ENCODE measurements at places on chromosomes 2 and 18.

DNA sequence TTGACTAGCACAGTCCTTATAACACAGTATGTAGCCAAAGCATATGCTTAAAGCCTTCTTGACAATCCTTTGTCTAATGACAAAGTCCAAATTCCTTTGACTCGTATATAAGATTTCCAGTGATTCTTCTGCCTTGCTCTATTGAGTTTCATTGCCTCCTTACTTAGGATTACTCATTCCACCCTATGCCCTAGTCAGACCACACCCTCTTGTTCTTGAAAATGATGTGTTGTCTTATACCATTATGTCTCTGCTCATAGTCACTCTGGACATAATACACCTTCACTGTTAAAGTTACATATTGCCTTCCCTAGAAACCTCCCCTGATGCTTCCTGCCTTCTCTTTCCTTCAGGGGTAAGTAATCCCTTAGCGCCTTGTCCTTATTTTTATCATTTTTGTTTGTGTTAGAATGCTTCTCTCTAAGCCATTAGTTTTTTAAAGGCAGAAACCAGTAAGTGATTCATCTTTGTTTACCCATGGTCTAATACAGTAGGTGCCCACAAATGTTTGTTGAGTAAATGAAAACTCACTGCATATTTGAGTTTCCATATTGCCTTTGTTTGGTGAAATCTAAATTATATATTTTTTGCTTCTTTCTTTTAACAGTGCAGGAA is 19.3 kb downstream of the GPD2 start:
- H3K27me3 ChIP-seq: no peaks in the 10 kb centered on the region
- peaks cover 18% of the 10 kb centered on the region for H3K4me1 ChIP-seq
- no peaks in the 10 kb centered on the region for H3K36me3 ChIP-seq
- DNase-seq: no peak
- no peak overlapping the region for H3K27ac ChIP-seq

DNA sequence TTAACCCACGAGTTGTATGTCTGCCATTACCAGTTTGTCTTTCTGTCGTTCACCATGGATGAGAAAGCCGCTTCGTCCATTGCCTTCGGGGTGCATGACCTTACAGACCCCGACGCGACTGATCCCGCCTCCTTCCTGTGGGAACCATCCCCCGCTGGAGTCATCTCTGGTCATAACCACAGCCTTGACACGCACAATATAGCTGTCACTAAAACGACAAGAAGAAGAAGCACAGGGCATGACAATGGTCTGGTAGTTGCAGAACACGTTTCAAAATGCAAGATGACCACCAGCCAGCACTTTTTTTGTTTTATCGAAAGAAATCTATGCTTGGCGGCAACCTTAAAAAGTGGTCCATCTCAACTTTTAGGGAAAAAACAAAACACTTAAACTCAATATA is 87.7 kb downstream of the SPRED2 start:
- no peak overlapping the region for H3K4me3 ChIP-seq
- no peak overlapping the region for H3K27ac ChIP-seq
- DNase-seq: no peak
- peaks cover 1% of the 10 kb centered on the region for H3K4me1 ChIP-seq
- H3K36me3 ChIP-seq: no peaks in the 10 kb centered on the region

- H3K27me3 ChIP-seq: no peaks in the 10 kb centered on the region
- H3K27ac ChIP-seq: no peak overlapping the region
Measured at GRCh38 chr18:36467614-36468013, 170.1 kb downstream of the FHOD3 start.

DNA sequence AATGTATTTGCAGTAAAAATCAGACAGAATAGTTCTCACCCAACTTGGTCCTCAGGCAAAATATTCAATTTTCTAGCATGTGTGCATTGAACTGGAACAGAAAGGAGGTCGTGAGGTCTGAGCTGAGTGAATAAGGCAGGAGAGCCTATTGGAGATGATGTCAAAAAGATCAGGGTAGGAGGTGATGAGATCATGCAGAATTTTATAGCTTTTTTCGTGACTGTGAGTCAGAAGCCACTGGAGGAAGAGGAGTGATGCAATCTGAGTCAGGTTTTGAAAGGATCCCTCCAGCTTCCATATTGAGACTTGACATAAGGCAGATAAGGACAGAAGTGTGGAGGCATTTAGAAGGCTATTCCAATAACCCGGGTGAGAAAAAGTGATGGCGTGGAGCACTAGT is 299.5 kb upstream of the SOX11 start:
- no peak for DNase-seq
- H3K27ac ChIP-seq: no peak overlapping the region
- H3K4me3 ChIP-seq: no peak overlapping the region
- H3K36me3 ChIP-seq: no peaks in the 10 kb centered on the region
- H3K27me3 ChIP-seq: no peaks in the 10 kb centered on the region

DNA sequence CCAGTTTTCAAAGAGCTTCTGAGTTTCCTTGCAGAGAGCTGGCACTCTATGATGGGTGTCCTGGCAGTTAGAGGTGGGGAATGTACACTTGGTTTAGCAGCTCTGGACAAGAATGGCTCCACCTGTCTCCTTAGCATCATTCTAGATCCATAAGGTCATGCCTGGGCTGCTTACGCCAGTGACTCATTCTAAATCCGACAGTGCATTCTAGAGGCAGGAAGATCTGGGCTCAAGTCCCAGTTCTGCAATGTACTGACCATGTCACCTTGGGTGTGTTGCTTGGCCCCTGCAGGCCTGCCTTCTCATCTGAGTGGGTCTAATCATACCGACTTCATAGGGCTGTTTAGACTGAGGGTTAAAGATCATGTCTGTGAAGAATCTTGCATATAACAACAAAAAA is 46.5 kb downstream of the PTGR3 start:
- no peak overlapping the region for H3K27ac ChIP-seq
- H3K27me3 ChIP-seq: no peaks in the 10 kb centered on the region
- H3K36me3 ChIP-seq: no peaks in the 10 kb centered on the region
- no peak for DNase-seq
- no peak overlapping the region for H3K4me3 ChIP-seq

GRCh38 chr2:186518945-186519344 is 32.9 kb downstream of the ZC3H15 start:
- H3K27ac ChIP-seq: no peak overlapping the region
- no peaks in the 10 kb centered on the region for H3K27me3 ChIP-seq
- no peak for DNase-seq
- peaks cover 20% of the 10 kb centered on the region for H3K4me1 ChIP-seq
- peaks cover 8% of the 10 kb centered on the region for H3K36me3 ChIP-seq
